Uterus (tissue), 4 donors: ENCODE measurements at places on chromosomes 11 and 22. TPM values are rescaled to one million over a fixed set of nuclear protein-coding genes. Genes with fewer than 3 reads are reported as not detected.

- H3K27me3 ChIP-seq: no peaks in the 10 kb centered on the region
- H3K4me3 ChIP-seq: no peak overlapping the region
- H3K27ac ChIP-seq: no peak overlapping the region
- DNase-seq: no peak
Measured at GRCh38 chr11:61062181-61062930, 39.9 kb upstream of the CD5 start.

DNA sequence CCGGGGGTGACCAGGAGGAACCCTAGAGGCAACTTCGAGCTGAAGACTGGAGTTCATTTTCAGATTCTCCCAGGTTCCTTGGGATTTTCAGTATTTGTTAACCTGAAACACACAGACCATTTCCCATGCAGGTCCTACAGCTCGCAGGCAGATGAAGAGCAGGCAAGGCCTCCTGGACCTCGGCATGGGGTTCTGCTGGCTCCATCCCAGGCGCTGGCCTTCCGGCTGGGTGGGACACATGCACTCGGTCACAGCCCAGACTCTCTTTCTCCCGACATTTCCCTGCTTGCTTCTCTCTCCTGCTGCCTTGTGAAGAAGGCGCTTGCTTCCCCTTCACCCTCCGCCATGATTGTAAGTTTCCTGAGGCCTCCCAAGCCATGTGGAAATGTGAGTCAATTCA, 15.4 kb upstream of the TTLL12 start:
- H3K4me3 ChIP-seq: no peak overlapping the region
- H3K27me3 ChIP-seq: no peaks in the 10 kb centered on the region
- no peak overlapping the region for H3K27ac ChIP-seq
- H3K4me1 ChIP-seq: no peaks in the 10 kb centered on the region
- DNase-seq: no peak
- H3K36me3 ChIP-seq: no peaks in the 10 kb centered on the region

Gene MS4A13
- not detected for total RNA-seq

- H3K27ac ChIP-seq: no peak overlapping the region
- no peaks in the 10 kb centered on the region for H3K4me1 ChIP-seq
- no peaks in the 10 kb centered on the region for H3K27me3 ChIP-seq
Measured at GRCh38 chr11:11359611-11360010, 6.6 kb upstream of the CSNK2A3 start.

Gene FOLR1
- not detected for total RNA-seq

DNA sequence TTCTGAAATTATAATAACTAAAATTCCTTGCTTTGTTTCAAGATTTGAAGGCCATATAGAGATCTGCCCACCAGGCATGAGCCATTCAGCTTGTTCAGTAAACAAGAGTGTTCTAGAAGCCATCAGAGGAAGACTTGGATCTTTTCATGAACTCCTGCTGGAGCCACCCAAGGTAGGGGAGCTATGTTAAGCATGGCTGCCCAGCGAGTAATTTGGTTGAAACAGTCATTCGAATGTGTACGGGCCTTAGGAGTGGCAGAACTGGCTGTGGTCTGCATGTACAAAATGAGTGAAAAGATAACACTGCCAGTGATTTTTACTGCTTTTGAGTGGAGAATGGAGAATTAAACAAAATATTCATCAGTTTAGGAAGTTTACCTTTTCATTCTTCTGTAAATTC, 103.7 kb downstream of the PPP6R3 start:
- no peaks in the 10 kb centered on the region for H3K36me3 ChIP-seq
- no peak for DNase-seq
- no peak overlapping the region for H3K4me3 ChIP-seq
- H3K4me1 ChIP-seq: no peaks in the 10 kb centered on the region
- H3K27me3 ChIP-seq: no peaks in the 10 kb centered on the region
- no peak overlapping the region for H3K27ac ChIP-seq

GRCh38 chr11:126189109-126189929, 22.1 kb downstream of the RPUSD4 start:
- H3K4me1 ChIP-seq: no peaks in the 10 kb centered on the region
- no peak for DNase-seq
- no peaks in the 10 kb centered on the region for H3K27me3 ChIP-seq
- no peaks in the 10 kb centered on the region for H3K36me3 ChIP-seq
- H3K27ac ChIP-seq: no peak overlapping the region
- no peak overlapping the region for H3K4me3 ChIP-seq

Gene KRTAP5-1
- not detected for total RNA-seq

DNA sequence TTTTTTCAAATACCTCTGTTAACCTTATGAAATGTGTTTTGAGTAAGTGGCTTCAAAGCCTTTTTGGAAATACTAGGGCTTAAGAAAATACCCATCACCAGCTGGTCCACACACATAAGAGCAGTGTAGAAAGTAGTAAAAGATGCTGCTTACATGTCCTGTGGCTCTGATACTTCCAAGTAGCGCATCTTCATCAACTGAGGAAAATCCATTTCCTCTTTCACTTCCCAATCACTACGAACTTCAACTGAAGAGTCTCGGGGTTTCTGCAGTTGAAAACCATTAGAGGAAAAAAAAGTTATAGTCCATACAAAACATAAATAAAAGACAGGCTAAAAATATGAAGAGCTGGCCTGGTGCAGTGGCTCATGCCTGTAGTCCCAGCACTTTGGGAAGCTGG, 8.5 kb downstream of the EIF3D start:
- H3K4me1 ChIP-seq: no peaks in the 10 kb centered on the region
- H3K27me3 ChIP-seq: no peaks in the 10 kb centered on the region
- DNase-seq: no peak
- H3K36me3 ChIP-seq: no peaks in the 10 kb centered on the region
- no peak overlapping the region for H3K27ac ChIP-seq
